ENCODE measurements at places on chromosomes 3 and 15.

GRCh38 chr15:56931639-56932508 is 13.4 kb downstream of the TCF12 start:
- no peak for DNase-seq

- DNase-seq: no peak
Observed at GRCh38 chr15:96162322-96162721, 168.2 kb upstream of the NR2F2 start.

GRCh38 chr3:128323206-128324081 is 143.2 kb downstream of the DNAJB8 start:
- no peak for DNase-seq

DNA sequence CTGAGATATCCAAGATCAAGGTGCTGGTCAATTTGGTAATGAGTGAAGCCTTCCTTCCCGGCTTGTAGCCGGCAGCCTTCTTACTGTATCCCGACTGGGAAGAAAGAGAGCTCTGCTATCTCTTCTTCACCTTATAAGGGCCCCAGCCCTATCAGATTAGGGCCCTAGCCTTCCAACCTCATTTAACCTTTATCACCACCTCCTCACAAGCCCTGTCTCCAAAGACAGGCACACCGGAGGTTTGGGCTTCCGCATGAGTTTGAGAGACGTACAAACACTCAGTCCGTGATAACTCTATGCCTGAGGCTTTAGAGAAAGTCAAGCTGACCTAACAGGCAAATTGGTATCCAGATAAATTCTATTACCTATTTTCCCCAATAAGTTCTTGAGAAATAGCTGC is 243.9 kb downstream of the OPA1 start:
- DNase-seq: no peak

DNA sequence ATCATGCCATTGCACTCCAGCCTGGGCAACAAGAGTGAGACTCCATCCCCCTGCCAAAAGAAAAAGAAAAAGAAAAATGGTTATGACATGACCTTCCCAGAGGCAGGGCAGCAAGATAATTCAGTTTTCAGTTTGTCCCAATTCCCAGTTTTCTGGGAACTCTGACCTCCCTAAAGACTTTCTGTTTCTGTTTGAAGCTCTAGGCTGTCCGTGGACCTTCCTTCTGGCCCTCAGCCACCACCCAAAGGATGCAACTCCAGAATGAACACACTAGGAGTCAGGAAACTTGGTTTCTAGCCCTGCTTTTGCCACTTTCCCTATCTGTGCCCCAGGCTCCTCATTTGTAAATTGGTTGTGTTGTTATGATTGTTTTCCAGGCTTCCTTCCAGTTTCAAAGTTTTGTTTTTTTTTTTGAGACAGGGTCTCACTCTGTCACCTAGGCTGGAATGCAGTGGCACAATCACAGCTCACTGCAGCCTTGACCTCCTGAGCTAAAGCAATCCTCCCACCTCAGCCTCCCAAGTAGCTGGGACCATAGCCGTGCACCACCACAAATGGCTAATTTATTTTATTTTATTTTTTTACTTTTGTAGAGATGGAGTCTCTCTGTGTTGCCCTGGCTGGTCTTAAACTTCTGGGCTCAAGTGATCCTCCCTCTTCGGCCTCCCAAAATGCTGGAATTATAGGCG is 68.6 kb downstream of the CDC25A start:
- DNase-seq: peak; percentile 72

- peak; percentile 6 for DNase-seq
Observed at GRCh38 chr3:36175916-36176461, 204.3 kb upstream of the STAC start.

- DNase-seq: peak; percentile 84
Observed at GRCh38 chr3:42839616-42840015, 30.4 kb downstream of the ACKR2 start.

DNA sequence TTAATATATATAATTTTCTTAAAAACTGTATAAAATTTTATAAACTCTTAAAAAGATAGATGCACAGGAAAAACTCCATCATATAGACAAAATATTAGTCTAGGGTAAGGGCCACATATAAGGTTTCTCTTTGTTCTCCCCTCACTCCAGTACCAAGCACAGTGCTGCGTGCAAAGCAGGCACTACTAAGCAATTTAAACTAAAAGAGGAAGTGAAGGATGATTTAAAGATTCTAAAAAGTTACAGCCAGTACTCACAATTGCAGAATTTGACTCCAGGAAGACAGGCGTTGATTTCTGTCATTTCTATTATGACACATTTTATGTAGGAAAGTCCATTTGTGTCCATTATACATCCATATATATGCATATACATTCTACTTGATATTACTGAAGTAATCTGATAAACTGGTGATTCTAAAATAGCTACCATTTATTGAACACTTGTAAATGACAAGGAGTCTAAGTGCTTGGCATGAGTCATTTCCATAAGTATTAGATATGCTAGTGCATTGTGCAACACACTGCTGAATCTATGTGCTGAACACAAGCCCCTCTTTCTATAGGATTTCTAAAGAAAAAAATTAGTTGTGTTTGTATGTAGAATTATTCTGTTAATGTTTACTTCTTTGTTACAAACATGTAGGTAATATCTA is 785.5 kb upstream of the ARRDC4 start:
- DNase-seq: no peak

DNA sequence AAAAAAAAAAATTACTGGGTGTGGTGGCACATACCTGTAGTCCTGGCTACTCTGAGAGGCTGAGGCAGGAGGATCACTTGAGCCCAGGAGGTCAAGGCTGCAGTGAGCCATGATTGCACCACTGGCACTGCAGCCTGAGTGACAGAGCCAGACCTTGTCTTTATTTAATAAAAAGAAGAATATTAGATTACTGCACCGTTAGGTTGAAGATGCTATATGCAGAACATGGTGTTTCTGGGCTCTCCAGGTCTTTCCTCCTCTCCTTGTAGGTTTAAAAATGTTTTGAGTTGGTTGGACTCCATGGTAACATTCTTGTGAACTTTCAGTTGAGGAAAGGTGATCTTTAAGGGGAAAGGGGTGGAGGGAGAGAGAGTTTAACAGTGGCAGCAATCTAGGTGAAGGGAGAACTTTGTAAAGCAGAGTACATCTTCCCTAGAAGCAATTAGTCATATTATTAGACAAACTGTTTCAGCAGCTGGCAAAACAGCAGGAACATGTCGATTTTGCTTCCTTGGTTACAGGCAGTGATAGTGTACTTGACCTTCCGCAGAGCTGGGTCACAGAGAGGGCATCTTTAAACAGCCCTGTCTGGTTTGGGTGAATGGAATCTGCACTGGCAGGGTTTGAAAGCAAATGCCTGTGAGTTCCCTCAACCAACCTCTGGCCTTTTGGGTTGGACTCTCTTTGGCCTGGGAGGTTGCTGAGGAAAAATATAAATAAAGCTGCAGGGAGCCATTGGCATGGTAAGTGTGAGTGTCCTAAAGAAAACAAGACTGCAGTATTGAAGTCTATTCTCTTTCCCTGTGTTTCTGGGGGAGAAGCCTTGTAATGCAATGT is 42.8 kb downstream of the NR2C2 start:
- peak; percentile 18 for DNase-seq

DNA sequence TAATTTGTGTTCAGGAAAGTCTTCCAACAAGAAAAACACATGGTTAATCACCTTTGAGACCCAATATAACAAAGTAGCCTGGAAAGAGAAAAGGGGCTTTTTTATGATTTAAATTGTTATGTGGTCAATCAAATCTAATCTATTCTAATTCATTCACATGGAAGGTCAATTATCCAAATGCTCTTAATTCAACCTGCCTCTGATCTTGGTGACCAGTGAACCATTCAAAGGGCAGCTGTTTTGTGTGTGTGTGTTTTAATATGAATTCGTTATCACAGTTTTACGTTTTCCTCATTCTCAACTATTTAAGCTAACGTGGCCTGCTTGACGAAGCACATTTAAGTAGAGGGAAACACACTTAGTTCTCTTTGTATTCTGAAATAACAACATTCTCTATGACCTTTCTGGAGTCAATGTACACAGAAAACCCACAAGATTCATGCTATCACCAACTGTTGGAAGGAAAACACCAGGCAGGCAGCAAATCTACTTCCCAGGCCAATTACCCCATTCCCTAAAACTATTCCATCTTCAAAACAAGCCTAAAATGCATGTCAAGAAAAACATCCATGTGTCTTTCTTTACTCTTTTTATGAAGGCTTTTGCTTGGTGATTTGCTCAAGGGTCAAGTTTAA is 195.4 kb downstream of the SUCLG2 start:
- no peak for DNase-seq

GRCh38 chr3:25151281-25151902 is 276.7 kb upstream of the RARB start:
- no peak for DNase-seq

- DNase-seq: no peak
Observed at GRCh38 chr3:129644836-129645235, 38.4 kb upstream of the PLXND1 start.

GRCh38 chr3:19934098-19934566 is at the start of gene EFHB:
Gene EFHB (minus strand): TSS chr3:19934217. CDS start chr3:19934018, 199 bp downstream.
- peak; percentile 19 for DNase-seq

GRCh38 chr15:78103406-78104118 is 11.2 kb downstream of the SH2D7 start:
- no peak for DNase-seq

DNA sequence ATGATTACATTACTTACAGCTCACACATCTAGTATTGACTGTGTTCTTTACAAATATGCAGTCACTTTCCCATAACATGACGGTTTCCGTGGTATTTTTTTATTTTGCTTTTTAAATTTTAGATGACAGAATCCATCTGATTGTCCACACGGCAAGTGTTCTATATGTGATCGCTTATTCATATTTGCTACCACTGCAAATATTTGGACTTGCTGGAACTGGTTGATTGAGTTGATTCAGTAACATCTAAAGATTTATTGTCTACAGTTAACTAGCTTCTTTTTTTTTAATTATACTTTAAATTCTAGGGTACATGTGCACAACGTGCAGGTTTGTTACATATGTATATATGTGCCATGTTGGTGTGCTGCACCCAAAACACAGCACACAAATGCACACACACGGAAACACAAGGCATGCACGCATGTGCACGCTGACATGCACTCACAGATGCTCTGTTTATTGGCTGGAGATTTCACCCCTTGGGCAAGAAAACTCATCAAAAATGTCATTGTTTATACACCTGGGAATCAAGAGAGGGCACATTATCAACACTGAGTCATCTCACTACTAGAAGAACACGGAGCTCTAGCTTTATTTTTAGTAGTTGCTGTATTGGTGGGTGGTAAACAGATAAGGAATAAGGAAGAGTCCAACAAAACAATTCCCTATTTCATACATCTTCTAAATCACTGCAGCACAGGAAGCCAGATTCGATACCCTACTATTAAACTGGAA is 16.4 kb downstream of the ARRDC4 start:
- DNase-seq: no peak

DNA sequence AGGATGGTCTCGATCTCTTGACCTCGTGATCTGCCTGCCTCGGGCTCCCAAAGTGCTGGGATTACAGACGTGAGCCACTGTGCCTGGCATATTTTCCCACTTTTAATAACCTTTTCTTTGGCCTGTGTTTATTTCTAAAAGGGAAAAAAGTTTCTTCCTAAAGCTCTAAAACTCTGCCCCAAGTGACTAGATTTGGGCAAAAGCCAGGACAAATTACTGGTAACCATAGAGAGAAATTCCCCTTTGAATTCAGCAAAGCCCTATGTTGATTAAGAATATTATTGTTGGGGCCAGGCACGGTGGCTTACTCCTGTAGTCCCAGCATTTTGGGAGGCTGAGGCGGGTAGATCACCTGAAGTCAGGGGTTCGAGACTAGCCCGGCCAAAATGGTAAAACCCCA is 11.5 kb upstream of the TRPM7 start:
- DNase-seq: peak; percentile 19

DNA sequence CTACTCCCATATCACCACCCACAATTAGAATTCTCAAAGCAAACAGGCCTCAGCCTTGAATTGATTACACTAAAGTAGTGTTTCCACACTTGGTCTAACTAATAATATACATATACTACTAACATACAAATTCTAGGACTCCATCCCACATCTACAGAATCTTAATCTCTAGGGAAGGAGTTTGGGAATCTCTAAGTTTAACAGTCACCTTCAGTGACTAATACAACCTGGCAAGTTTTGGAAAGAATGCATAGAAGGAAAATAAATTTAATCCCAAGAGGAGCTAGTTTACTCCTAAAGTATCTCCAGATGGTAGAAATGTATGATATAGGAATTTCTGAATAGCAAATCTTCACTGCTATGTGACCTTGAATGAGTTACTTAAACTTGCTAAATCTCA is 9.1 kb downstream of the CLPX start:
- DNase-seq: peak; percentile 50

DNA sequence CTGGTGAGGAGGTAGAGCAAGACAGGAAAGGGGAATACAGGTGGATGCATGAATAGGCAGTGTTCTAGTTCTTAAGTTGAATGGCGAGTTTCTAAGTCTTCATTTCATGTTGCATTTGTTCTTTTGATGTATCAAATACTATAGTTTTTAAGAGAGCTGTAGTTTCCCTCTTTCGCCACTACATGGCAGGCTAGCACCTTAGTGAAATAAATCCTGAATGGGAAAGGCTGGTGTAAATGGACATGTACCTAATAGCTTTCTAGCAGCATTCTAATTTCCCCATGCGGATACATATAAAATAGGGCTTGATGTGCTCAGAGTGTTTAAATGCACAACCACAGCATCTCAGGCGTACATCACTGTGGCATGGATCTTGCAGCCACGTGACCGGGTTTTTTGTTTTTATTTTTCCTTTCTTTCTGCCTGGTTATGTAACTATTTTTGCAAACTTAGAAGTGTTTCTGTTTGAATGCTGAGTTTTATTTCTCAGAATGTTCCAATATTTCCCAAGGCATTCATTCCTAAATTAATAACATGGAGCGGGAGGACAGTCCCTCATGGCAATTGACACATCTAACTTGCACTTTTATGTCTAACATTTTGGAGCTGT is 23.5 kb upstream of the CLN6 start:
- peak; percentile 87 for DNase-seq

GRCh38 chr3:59185591-59186369 is 136.0 kb upstream of the CFAP20DC start:
- peak; percentile 47 for DNase-seq

DNA sequence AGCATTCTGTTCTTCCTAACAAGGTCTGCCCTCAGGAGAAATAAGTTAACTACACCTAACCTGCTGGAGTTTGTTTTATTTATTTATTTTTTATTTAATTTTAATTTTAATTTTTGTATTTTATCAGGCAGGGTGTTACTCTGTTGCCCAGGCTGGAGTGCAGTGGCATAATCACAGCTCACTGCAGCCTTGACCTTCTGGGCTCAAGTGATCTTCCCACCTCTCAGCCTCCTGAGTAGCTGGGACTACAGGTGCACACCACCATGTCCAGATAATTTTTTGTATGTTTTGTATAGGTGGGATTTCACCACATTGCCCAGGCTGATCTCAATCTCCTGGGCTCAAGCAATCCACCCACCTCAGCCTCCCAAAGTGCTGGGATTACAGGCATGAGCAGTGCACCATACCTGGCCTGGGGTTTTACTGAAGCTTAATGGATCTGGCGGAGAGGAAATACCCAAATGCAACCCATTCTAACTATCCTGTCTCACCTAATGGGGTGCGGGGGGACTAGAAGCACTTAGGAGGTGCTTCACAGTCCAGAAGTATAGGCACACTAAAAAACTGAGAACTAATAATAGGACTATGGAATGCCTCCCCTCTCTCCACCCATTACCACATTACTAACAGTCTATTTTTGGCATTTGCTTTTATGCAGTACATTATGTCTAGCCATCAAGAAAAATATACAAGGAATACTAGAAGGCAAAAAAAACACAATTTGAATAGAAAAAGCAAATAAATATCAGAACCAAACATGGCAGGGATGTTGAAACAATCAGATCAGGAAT is 61.4 kb downstream of the TTBK2 start:
- DNase-seq: no peak

Measured in GM23248 (cell line).